ENCODE measurements at places on chromosomes 3 and 15.

GRCh38 chr15:78685159-78685921 lies 44.3 kb upstream of the CHRNB4 start:
- DNase-seq, result no peak

GRCh38 chr3:155026999-155027591 lies 53.0 kb upstream of the MME start:
- DNase-seq, result no peak

DNA sequence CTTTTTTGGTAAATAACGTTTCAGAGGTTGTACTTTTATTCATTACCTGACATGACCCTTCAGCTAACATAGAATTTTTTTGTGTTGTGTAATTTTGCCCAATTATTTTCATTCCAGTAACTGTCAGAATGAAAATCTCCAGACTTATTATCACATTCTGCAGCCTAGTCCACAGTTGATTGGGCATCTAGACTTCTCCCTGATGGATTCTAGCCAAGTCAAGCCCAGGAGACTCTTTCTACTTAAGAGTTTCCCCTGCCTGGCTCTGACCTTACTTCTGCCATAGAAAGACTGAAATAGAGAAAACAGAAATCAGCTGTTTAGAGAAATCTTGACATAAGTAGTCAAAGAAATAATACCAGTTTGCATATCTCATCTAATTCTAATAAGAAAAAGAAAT lies 82.9 kb upstream of the CDAN1 start:
- no peak for DNase-seq

- DNase-seq, result no peak
Measured at GRCh38 chr15:31483986-31484951, 157.6 kb downstream of the KLF13 start.

- no peak for DNase-seq
Measured at GRCh38 chr3:14407203-14407602, 4.8 kb downstream of the SLC6A6 start.

GRCh38 chr3:186318135-186318534 lies 43.9 kb downstream of the DGKG start:
- DNase-seq, result no peak

- DNase-seq, result no peak
Measured at GRCh38 chr3:63303238-63303637, 25.1 kb downstream of the SYNPR start.

- DNase-seq, result no peak
Measured at GRCh38 chr3:164539215-164539614, 539.1 kb downstream of the SI start.

DNA sequence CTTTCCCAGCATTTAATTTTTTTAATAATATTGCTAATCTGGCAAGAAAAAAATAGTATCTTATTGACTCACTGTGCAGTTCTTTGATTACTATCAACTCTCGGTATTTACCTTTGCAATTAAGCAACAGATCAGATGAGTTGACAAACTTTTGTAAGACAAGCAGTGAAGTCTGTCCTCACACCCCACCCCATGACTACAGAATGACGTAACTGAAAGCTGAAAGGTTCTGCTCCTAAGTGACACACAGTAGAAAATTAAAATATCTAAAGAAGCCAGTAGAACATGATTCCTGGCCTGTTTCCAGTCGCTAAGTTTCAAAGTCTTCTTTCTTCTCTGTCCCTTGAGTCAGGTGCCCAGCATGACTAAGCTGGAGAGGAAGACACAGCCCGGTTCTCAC lies 135.5 kb downstream of the STT3B start:
- no peak for DNase-seq

GRCh38 chr3:32844914-32845313 lies 27.1 kb downstream of the TRIM71 start:
- no peak for DNase-seq

- peak; percentile 31 for DNase-seq
Measured at GRCh38 chr3:58117561-58118181, 93.1 kb downstream of the DNASE1L3 start.

All from smooth muscle cell of the brain vasculature (primary cell).